ENCODE measurements at places on chromosomes 7 and 10. TPM values are rescaled to one million over a fixed set of nuclear protein-coding genes. Genes with fewer than 3 reads are reported as not detected.

The FAM131B gene
- 1.7 TPM for total RNA-seq

The DRGX gene
- total RNA-seq: not detected

The OR2A2 gene
- not detected for total RNA-seq

The CEP55 gene
- 52.0 TPM for total RNA-seq

The PRKCQ gene
- 45.9 TPM for total RNA-seq

The FAM241B gene
- total RNA-seq: 9.9 TPM

The PRLHR gene
- total RNA-seq: not detected

The APBB1IP gene
- 68.0 TPM for total RNA-seq

The OPN1SW gene
- total RNA-seq: not detected

The GDI2 gene
- total RNA-seq: 335 TPM

The SMKR1 gene
- total RNA-seq: 4.1 TPM

The MOGAT3 gene
- total RNA-seq: not detected

The MEPCE gene
- 65.4 TPM for total RNA-seq

The YKT6 gene
- 75.9 TPM for total RNA-seq

The MACC1 gene
- 0.14 TPM for total RNA-seq

The OR2A7 gene
- total RNA-seq: 1.3 TPM

The PROSER2 gene
- 1.5 TPM for total RNA-seq

The CALHM3 gene
- not detected for total RNA-seq

The CREB3L2 gene
- 21.8 TPM for total RNA-seq

The PPP1R17 gene
- total RNA-seq: not detected

The ST8SIA6 gene
- not detected for total RNA-seq

The INSYN2A gene
- total RNA-seq: not detected

The FOXI2 gene
- total RNA-seq: not detected
